ENCODE measurements at places on chromosomes 5 and 9.
A peak's percentile ranks its signal among the peaks of the same experiment; 100 is the strongest.

DNA sequence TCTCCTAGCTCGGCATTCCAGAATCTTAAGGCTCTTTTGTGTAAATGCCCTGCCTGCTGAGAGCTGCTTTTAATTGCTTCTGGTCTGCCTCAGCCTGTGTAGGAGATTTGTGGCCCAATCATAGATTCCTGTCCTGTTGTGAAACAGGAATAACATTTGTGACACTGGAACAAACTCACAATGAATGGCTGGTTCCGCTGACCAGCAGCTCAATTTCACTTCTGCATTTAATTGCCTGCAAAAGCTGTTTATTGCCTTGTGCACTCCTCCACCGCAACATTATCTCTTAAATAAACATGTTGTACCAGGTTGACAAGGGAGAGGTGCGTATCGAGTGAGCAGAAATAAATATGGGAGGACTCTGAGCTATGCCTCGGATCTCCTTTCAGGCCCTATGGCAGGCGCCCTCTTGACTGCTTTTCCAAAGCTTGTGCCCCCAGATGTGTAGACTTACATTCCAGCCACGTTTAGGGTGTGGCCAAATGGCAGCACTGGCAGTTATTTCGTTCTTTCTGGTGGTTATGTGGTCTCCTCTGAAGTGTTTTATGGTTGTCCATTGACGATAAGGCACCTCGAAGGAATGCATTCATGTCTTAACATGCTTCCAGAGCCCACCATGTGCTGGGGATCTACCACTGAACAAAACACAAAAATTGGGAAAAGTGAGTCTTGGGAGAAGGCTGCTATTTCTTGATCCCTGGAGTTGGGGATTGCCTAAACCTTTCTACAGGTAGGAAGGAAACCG, 58.1 kb downstream of the DMRT1 start:
- DNase-seq, result no peak

GRCh38 chr5:45672271-45672670, 23.9 kb downstream of the HCN1 start:
- no peak for DNase-seq

DNA sequence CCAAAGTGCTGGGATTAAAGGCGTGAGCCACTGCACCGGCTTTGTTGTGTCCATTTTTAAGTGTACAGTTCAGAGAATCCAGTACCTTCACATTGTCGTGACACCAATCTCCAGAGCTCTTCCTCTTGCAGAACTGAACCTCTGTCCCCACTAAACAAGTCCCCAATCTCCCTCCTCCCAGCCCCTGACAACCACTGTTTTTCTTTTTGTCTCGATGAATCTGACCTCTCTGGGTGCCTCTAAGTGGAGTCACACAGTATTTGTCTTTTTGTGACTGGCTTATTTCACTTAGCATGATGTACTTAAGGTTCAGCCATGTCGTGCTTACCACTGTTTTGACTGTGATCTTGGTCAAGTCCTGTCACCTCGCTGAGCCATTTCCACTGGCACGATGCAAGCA, 1.6 kb downstream of the WDR38 start:
- no peak for DNase-seq

- no peak for DNase-seq
Measured at GRCh38 chr9:88237479-88237961, 99.2 kb upstream of the SPATA31C2 start.

DNA sequence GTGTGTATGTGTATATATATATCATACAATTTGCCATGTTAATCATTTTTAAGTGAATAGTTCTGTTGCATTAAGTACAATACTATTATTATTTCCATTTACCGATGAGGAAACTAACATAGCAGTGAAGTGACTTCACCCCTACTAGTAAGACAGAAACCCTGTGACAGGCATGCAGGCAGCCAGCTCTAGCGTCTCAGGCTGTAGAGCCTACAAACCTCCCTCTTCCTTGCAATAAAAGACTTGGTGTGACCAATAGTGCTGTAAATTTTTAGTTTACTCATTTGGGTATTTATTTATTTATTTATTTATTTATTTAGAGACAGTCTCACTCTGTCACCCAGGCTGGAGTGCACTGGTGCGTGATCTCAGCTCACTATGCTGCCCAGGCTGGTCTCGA, 24.7 kb downstream of the FNBP1 start:
- no peak for DNase-seq

- no peak for DNase-seq
Measured at GRCh38 chr9:90836411-90837080, 34.9 kb downstream of the SYK start.

DNA sequence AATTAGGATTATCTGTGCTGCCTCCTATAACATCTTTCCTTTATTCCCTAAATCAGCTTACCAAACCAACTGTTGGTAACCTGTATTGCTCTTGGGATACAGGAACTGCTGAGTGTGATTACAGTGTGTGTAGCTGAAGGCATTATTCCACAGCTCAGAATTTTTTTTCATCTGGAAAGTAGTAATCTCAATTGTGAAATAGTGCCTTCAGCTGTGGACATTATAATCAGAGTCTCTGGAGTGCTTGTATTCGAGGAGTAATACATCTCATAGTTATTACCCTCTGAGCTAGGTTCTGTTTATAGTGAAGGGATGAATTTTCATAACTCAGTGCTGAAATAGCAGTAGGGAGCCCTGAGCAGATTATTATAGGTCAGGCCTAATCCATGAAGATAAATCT, 199.5 kb downstream of the MAST4 start:
- DNase-seq, result no peak

- DNase-seq, result peak; percentile 57
Measured at GRCh38 chr9:126702151-126703001, 88.6 kb downstream of the LMX1B start.

DNA sequence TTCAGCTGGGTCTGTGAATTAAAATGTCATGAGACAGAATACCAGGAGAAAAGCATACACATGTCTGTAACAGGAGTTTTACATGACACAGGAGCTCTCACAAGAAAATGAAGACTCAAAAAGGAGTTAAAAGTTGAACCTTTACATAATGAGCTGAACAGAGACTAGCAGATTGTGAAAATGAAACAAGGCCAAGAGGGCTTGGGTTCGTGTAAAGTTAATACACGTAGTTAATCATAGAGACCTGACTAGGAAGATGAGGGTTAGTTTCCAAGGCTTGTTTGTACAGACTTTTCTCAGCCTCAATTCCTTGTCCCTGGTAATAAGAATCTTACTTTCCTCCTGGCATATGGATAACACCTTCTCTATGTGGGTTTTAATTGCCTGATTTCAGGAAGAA, 1294.0 kb downstream of the MAT2B start:
- no peak for DNase-seq

DNA sequence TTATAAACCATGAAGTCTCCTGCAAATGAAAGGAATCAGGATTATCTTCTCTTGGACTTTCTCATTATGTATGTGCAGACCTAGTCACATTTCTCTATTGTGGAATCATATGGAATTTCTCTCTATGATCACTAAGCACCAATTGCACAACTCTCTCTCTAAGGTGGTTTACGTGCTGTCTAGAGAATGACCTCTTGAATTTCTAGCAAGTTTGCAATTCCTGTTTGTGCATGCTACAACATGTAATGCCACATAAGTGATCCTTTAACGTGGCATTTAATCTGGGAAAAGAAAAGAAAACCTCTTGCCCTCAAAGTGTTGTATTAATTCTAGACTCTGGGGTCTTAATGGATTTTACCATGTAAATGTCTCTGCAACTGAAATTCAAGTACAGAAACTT, 5.0 kb upstream of the PPP2R2B start:
- no peak for DNase-seq

DNA sequence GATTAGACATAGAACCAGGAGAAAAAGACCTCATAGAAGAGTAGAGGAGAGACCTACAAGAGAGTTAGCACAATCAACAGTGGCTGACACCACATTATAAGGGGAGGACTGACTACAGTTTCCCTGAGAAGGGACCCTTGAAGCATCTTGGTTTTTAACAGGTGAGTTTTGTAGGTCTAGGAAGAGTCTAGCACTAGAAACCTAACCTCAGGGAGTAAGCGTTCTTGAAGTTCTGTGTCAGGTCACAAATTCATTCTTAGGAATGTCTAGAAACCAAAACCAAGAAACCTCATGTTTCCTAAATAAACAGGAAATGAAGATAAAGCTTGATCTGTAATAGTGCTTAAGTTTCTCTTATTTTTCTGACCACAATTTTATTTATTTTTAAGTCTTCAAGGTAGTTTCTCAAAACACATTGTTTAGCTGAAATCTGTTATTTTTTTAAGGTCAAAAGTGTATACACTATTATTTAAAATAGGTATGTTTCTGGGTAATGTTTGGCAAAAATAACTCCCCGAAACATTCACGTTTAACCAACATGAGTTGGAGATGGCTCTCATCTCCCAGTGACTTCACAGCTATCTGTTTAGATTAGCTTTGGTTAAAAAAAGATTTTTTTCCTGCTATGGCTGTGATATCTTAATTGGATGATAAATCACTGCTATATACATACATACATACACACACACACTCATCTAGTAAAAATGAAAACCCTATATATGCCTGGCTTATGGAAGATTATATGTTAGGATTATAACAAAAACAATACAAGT, 37.1 kb downstream of the MAP3K1 start:
- no peak for DNase-seq

DNA sequence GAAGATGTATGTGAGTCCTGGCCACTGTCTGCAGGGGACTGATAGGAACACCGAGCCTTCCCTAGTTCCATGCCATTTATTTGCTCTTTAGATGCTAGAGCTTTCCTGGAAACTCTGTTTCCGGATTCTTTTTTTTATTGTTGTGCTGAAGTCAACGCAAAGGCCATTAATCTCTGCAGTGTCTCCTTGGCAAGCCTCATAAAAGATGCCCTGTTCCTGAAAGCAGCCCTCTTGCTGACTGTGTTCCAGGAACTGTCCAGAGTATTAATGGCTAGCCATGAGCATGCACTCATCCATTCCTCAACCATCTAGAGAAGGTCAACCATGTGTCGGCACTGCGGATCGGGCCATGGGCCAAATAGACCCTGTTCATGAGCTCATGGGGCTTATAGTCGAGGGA, 42.9 kb upstream of the SMAD5 start:
- no peak for DNase-seq

- no peak for DNase-seq
Measured at GRCh38 chr5:84614906-84615305, 230.2 kb upstream of the EDIL3 start.

DNA sequence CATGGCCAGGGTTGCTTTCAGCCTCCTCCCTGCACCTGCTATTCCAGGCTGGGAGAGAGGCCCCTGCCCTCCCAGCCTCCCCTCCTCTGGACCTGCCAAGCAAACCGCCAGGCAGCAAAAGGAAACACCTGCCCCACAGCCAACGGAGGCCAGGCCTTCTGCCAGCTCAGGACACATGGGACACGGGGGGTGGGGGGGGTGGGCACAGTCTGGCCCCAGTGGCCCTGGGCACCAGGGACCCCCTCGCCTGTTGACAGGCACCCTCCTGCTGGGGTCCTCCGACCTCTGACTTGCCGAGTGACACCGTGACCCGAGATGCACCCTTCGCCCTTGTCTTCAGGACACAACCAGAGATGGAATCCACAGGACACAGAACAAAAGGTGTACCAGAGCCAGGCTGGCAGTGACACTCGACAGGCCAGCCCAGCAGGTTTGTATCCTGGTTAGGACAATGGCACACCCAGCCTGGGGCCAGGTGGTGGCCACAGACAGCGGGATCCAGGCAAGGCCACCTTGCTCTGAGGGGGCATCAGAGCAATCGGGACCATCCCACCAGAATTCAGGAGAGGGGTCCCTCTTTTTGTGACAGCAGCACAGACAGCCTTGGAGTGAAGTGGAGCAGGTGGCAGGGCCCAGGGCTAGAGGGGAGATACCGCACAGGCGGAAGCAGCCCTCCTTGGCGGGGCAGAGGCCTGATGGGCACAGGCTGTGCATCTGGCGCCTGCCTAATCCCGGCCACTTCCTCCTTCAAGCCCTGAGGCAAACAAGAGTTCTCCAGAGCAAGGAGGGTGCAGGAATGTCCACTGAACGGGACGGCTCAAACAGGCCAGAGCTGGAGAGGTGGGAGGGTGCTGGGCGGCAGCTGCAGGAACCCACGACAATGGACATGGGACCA, 1.3 kb upstream of the TMEM210 start:
- DNase-seq, result no peak

DNA sequence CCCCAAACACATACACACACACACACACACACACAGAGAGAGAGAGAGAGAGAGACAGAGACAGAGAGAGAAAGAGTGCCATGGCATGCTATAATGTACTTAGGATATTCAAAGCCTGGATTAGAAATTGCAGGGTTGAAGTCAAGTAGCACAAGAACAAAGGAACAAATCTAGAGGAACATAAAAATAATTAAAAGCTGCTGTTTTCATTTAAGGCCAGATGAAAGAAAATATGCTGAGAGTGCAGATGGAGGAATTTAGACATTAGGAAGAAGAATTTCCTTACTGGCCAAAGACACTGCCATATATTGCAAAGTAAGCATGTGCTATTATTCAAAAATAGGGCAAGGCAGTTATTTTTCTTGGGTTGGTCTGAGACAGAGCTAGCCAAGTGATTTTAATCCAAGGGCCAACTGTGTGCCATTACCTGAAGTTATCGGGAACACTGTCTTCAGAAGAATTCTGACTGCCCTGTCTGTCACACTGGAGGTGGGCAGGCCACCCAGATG, 31.7 kb downstream of the HSD17B3 start:
- DNase-seq, result no peak

DNA sequence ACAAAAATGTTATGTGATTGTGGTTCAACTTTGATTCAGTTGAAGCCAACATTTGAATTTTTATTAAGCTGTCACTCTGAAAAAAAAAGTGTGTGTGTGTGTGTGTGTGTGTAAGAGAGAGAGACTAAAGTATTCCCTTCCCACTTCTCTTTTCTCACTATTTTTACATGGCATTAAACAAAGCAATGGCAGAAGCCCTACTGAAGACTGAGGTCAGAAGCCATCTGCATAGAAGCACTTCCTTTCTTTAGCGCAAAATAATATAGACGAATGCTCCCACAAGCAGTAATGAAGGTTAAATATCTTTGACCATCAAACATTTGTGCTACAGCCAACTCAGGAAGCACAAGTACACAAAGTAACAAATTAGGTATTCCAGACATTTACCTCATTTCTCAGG, 540.5 kb downstream of the KCTD16 start:
- no peak for DNase-seq

- no peak for DNase-seq
Measured at GRCh38 chr9:93139365-93140182, 5.5 kb upstream of the NINJ1 start.

GRCh38 chr9:28456861-28457260, 883.6 kb upstream of the C9orf72 start:
- DNase-seq, result no peak

DNA sequence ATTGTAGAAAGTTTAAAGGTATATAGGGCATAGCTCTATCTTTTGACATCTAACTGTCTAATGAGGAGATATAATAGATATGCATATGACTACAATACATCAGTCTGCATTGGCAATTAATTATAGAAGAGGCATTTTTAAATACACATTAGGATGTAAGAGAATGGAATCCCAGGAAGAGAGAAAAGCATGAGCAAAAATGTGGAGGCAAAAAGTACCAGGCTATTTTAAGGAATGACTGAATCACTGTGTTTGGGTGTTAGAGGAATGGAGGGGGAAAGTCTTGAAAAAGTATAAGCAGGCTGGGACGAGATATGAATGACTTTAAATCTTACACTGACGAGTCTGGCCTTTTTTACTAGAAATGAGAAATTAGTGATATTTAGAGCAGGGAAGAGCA, 138.4 kb upstream of the ZNF462 start:
- DNase-seq, result no peak

All from activated naive CD8-positive, alpha-beta T cell treated with anti-CD3 and anti-CD28 coated beads, Interleukin-2, amount 50 U/mL, for 24 hours (primary cell).